Activated CD8-positive, alpha-beta T cell treated with anti-CD3 and anti-CD28 coated beads for 36 hours (primary cell): ENCODE measurements at places on chromosomes 6 and 20.
A peak's percentile ranks its signal among the peaks of the same experiment; 100 is the strongest.

- DNase-seq, result no peak
Measured at GRCh38 chr6:151179321-151179720, 60.4 kb upstream of the AKAP12 start.

DNA sequence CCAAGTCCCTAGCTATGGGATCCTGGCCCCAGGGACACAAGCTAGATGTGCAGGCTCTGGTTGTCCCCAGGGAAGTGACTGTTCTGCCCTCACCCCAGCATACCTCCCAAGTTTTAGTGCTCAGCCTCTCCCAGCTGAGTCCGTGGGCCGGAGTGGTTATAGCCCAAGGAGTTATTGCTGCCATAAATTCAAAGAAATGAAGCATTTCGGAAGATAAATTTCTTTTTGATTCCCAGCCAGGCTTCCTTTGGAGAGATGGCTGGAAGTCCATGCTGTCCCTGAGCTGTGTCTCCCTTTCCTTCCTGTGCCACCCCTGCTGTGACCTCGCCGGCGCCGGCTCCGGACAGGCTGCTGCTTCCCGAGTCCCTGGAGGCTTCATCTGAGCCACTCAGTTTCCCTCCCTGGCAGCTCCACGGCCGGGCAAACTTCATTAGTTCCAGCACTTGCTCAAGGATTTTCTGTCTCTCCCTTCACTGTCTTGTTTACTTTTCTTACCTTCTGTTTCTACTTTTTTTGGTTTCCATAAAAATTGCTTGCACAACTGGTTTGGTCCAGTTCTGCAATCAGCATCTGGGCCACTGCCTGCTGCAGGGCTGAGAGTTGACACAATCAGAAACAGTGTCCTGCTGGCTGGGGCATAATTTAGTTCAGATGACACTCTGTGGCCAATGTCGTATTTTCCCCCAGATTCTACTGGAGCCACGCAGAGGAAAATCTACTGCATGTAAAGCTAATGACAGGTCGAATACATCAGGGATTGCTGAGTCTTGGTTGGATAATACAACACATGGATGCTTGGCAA, 225.5 kb downstream of the SYNDIG1 start:
- DNase-seq, result no peak

DNA sequence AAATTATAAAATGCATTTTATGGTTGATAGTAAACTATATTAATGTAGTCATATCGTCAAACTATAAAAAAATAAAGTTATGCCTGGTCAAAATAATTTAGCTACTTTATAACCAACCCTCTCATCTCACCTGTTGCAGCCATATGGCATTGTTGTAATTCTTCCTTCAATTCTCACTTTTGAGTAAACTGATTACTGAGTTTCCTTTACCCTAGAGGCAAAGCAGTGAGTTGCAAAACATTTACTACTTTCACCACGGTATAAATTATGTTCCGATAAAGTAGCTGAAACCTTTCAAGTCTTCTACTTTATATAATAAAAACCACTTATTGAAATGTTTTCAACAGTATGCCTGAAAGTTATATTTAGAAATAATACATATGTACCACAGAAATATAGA, 113.8 kb downstream of the AHI1 start:
- DNase-seq, result no peak

GRCh38 chr6:155235087-155235486, 28.7 kb upstream of the CLDN20 start:
- DNase-seq, result no peak

DNA sequence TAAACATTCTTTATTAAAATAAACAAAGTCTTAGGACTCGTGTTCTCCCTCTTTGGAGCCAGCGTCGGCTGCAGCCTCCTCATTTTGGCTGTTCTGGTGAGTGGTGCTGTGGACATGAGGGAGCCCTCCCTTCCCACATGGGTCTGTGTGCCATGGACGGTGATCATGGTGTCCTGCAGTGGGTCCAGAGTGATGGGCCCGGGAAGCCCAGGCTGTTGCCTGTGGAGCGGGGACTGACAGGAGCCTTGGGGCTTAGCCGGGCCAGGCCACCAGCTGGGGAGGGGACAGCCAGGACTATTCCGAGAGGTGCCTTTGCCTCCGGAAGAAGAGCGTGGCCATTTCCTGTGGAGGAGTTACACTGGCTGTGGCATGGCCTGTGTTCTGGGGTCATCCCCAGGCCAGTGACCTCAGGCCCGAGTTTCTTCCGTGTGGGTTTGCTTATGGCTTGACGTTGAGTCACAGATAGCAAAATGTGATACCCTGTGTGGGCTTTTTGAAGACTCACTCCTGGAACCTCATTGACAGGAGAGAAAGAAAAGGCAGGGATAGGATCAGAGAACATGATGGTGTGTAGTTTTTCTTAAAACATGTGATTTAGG, 153.4 kb downstream of the DTNBP1 start:
- no peak for DNase-seq

GRCh38 chr20:21145424-21145823, 19.5 kb downstream of the KIZ start:
- no peak for DNase-seq

- no peak for DNase-seq
Measured at GRCh38 chr6:142803032-142803431, 141.9 kb downstream of the HIVEP2 start.

GRCh38 chr6:13217206-13217905, 111.0 kb downstream of the TBC1D7 start:
- no peak for DNase-seq

- no peak for DNase-seq
Measured at GRCh38 chr6:64679416-64679815, 1027.6 kb downstream of the EYS start.

DNA sequence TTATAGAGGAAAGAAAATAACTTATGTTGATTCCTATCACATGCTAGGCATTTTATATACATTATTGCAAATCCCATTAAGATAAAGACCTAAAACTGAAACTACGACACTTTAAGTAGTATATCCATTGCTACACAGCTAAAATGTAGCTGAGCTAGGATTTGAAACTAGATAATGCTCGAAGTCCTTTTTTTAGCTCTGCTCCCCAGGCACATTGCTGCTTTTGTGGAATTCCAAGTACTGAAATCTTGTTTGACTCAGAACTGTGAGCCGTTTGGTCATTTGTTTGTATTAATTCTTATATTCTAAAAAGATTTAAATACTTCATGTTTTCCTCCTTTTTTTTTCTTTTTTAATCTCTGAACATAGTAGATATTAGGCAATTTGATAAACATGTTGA, 644.8 kb downstream of the HACE1 start:
- no peak for DNase-seq

- peak; percentile 72 for DNase-seq
Measured at GRCh38 chr20:34538671-34539123, 19.8 kb upstream of the MAP1LC3A start.

- peak; percentile 26 for DNase-seq
Measured at GRCh38 chr6:32149092-32149755, 2.5 kb downstream of the PRRT1 start.

DNA sequence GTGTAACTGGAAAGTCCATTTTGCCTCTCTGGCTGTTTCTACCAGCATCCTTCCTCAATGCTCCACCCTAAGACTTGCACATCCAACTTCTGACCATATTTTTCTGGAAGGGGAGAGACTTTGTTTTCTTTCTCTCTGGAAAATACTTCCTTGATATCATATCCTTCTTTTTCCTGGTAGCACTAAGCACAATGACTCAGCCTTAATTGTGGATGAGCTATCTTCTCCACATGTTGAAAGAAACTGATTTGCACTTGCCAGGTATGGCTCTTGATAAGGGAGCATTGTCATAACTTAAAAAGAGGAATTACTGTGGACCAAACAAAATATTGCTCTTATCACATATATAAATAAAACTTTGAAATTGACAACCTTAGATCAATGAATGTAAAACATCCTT, 30.1 kb upstream of the IBTK start:
- no peak for DNase-seq

GRCh38 chr20:33609504-33609903, 52.6 kb upstream of the C20orf144 start:
- no peak for DNase-seq

GRCh38 chr6:39314273-39314795, at the start of gene KCNK17:
KCNK17 (minus strand) TSS chr6:39314419; CDS start chr6:39314320, 99 bp downstream.
- DNase-seq, result peak; percentile 11

DNA sequence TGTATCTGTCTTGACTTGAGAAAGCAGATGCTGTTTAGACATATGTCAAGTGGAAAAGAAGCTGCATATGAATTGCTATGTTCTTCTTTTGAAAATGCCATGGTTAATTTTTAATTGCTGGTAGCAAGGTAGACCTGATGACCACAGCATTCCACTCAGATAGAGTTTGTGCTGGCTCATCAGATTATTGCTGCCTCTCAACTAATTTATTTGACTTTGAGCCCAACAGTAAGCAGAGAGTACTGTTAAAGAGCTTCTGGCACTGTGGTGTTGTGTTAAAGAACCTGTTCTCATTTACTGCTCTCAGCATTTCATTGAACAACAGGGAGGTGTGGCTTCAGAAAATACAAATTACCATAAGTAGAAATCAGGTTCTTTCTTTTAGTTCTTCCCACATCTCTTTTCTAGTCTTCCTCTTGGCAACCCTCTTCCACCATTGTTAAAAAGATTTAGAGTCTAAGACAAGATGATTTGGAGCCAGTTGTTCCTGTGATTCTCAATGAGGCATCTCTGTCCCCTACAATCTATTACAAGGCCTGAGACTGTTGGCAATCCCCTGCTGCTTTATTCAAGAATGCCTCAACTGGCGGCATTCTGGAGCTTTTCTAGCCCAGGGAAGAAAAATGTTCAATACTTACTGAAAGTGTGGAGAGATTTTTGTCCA, 967.6 kb upstream of the GJE1 start:
- DNase-seq, result no peak

GRCh38 chr20:21628800-21629199, 76.7 kb upstream of the PAX1 start:
- no peak for DNase-seq

GRCh38 chr20:56730996-56731395, 101.9 kb downstream of the TFAP2C start:
- DNase-seq, result no peak

DNA sequence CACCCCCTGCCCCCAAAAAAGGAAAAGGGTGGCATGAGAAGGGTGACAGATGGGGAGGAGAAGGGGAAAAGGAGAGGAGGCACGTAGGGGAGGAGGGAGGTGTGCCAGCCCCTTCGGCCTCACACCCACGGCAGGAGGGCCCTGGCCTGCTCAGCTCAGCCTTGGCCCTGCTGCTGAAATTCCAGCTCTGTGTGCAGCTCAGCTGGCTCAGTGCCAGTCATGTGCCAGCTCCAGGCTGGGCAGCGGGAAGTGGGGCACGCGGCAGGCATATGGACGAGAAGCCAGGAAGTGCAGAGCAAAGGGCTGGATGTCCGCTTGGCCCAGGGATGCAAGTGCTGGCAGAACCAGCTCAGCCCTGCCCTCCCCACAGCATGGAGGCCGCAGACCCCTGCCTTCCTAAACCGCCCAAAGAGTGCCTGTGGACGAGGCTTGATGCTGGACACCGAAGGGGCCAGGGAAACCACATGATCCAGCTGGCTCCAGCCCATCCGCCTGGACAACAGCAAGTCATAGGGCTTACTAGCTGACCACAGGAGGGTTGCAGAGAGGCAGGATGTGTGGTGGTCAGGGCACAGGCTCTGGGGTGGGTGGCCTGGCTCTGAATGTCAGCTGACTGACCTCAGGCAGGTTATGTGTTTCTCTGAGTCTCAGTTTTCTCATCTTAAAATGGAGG, 60.2 kb downstream of the NOL4L start:
- no peak for DNase-seq

DNA sequence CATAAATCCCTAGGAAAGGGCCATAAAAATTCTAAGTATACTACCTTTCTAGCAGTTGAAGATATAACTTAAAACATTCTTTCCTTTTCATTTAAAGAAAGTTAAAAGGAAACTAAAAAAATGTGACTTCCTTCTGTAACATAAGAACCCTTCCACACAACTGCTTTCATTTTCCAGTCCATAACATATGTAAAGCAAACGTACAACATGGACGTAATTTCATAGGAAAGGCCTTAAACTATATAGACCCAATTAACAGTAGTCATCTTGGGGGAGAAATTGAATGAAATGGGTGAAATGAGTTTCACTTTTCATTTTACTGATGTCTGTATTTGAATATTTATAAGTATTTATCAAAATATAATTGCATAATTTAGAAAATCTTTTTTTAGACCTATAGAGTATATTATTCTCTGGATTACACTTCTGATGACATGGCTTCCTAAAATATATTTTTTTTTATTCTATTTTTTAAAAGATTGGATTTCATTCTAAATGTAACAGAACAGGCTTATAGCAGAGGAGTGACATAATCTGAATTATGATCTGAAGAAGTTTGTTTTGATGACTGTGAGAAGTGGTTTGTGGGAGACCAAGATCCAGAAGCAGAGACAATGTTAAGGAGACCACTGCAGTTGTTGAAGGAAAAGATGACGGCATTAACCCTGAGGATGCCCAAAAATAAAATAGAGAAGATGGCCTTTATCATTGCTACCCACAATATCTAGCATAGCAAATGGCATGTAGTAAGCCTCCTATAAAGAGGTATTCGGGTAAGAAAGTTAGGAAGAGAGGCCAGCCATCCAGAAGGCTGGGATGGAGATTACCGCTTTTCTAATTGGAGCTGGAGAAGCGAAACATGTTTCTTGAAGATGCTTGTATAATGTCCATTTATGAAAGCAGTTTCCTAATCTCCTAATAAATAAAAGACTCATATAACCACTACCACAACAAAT, 260.4 kb downstream of the PTPRK start:
- DNase-seq, result no peak

DNA sequence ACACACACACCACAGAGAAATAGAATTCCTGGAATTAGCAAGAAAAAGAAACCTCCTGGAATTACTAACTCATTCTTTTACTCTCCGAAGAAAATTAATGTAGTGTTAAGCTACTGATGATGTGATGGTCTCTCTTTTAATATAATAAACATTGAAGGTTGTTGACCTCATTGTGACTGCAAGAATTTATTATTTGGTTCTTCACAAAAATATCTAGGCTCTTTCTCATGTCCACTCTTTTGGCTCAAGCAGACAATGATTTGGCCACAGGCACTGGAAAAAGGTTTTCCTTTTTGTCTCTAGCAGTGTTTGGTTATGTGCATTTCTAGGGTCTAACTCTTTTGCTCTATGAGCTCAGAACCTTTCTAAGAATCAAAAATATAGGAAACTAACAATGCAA, 811.9 kb downstream of the TENT5A start:
- DNase-seq, result no peak

- peak; percentile 53 for DNase-seq
Measured at GRCh38 chr6:164039954-164040375, 625.4 kb downstream of the QKI start.

- DNase-seq, result peak; percentile 25
Measured at GRCh38 chr6:167825332-167826229, 1.1 kb upstream of the AFDN start.

GRCh38 chr6:5333658-5334057, 72.3 kb downstream of the FARS2 start:
- no peak for DNase-seq

DNA sequence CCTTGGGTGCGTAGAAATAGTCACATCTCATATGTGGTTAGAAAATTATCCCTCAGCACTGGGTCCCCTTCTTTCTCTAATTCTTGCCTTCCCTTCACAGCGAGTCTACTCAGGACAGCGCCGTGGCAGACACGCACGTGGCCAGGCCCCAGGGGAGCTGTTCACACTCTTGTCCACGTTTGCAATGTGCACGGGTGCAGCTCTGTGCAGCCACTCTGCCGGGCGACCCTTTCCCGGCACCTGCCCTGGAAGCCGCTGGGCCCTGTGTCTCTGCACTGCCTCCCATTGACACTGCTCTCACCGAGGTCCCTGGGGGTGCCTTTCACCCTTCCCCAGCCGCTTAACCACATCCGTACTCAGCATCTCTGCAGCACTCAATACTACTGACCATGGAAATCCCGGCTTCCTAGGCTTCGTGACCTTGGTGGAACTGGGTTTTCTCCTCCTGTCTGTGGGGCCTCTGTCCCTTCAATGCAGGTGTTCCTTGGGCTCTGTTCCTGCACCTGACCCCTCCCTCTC, 104.9 kb downstream of the DACT2 start:
- no peak for DNase-seq
